ENCODE measurements at places on chromosomes 13 and 19. TPM values are rescaled to one million over a fixed set of nuclear protein-coding genes. Genes with fewer than 3 reads are reported as not detected.

Gene C13orf42
- not detected for total RNA-seq

Gene ARHGAP33
- total RNA-seq: 29.1 TPM

DNA sequence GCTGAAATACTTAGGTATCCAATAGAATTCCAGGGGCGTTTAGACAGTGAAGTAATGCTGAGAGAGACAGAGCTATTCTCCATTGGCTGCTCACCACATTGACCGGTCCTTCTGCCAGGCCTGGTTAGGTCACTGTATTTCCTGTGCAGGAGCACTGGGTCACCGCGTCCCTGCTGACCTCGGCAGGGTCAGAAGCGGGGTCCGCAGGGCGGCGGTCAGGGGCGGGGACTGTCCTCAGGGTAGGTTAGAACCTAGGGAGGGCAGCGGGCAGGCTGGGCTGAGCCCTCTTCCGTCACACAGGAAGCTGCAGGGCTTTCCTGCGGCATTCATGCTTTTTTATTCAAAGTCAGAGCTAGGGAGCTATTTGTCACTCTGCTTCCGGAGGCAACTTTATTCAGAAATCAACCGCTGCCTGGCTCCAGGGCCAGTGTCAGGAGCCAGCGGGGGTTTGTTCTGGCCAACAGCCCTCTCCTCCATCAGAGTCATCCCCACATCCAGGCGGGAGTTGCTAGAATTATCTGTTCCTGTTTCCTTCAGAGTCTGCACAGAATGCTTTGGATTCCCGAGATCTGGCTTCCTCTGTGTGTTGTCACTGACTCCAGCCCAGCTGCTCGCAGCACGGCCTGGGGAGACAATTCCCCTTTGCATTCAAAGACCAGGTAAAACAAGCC, 81.2 kb upstream of the WASF3 start:
- no peaks in the 10 kb centered on the region for H3K27me3 ChIP-seq
- H3K4me1 ChIP-seq: peaks cover 14% of the 10 kb centered on the region
- no peak for DNase-seq
- peak overlapping the region; percentile 66 for H3K27ac ChIP-seq
- no peaks in the 10 kb centered on the region for H3K36me3 ChIP-seq

DNA sequence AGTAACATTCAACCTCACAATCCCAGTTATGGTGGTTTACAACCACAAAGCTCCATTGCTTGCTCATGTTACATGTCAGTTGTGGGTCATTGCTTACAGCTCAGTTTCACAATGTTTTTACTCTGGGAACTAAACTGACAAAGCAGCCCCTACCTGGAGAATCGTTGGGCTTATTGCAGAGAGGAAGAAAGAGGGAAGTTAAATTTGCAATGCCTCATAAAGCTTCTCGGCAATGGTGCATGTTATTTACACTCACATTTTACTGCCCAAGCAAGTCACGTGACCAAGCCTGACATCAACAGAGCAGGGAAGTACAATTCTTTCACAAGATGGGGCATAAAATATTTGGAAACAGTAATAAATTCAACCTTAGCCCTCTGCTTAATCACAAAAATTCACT, 441.6 kb downstream of the TDRD3 start:
- H3K4me3 ChIP-seq: no peak overlapping the region
- H3K27ac ChIP-seq: no peak overlapping the region
- no peak for DNase-seq
- H3K36me3 ChIP-seq: no peaks in the 10 kb centered on the region
- H3K4me1 ChIP-seq: no peaks in the 10 kb centered on the region

DNA sequence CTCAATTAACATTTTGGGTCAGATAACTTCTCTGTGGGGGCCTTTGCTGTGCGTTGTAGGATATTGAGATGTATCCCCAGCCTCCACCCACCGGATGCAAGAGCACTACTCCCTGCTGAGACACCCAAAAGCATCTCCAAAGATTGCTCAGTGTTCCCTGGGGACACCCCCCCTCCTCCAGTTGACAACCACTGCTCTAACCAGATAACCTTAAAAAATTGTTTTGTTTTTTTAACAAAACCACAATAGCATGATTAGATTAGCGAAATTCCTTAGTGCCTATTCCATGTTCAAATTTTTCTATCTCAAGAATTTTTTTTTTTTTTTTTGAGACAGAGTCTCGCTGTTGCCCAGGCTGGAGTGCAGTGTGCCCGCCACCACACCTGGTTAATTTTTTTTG, 2.6 kb upstream of the EPN1 start:
- H3K27ac ChIP-seq: no peak overlapping the region
- no peaks in the 10 kb centered on the region for H3K27me3 ChIP-seq
- no peak for DNase-seq
- H3K4me1 ChIP-seq: peaks cover 24% of the 10 kb centered on the region
- peaks cover 69% of the 10 kb centered on the region for H3K36me3 ChIP-seq

DNA sequence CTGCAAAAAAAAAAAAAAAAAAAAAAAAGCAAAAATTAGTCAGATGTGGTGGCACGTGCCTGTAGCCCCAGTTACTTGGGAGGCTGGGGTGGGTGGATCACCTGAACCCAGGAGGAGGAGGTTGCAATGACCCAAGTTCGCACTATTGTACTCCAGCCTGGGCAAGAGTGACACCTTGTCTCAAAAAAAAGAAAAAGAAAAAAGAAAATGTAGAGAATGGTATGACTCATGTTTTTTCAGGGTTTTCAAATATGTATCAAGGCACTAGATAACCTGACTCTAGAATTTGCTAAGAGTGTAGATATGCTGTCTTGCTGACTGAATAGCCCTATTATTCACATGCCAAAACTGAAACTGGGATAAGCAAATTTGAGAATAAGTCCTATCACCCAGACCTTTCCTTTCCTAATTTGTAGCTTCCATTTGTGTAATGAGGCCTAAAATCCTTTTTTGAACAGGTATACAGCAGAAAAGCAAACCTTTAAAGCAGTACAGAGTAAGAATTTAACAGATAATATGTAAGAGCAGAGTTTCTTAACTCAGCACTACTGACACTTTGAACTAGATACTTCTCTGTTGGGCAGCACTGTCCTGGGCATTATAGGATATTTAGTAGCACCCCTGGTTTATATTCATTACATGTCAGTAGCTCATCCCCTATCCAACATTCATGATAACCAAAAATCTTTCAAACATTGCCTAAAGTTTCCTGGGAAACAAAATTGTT, 108.6 kb downstream of the ELF1 start:
- H3K4me1 ChIP-seq: peaks cover 2% of the 10 kb centered on the region
- no peaks in the 10 kb centered on the region for H3K27me3 ChIP-seq
- H3K4me3 ChIP-seq: no peak overlapping the region
- peaks cover 5% of the 10 kb centered on the region for H3K36me3 ChIP-seq
- no peak for DNase-seq

GRCh38 chr19:49786376-49786820, 19.6 kb downstream of the AP2A1 start:
- no peaks in the 10 kb centered on the region for H3K4me1 ChIP-seq
- H3K36me3 ChIP-seq: peaks cover 61% of the 10 kb centered on the region
- no peaks in the 10 kb centered on the region for H3K27me3 ChIP-seq

GRCh38 chr13:42526276-42526675, 47.7 kb upstream of the TNFSF11 start:
- peaks cover 4% of the 10 kb centered on the region for H3K36me3 ChIP-seq
- no peak for DNase-seq
- no peaks in the 10 kb centered on the region for H3K27me3 ChIP-seq
- no peak overlapping the region for H3K4me3 ChIP-seq

DNA sequence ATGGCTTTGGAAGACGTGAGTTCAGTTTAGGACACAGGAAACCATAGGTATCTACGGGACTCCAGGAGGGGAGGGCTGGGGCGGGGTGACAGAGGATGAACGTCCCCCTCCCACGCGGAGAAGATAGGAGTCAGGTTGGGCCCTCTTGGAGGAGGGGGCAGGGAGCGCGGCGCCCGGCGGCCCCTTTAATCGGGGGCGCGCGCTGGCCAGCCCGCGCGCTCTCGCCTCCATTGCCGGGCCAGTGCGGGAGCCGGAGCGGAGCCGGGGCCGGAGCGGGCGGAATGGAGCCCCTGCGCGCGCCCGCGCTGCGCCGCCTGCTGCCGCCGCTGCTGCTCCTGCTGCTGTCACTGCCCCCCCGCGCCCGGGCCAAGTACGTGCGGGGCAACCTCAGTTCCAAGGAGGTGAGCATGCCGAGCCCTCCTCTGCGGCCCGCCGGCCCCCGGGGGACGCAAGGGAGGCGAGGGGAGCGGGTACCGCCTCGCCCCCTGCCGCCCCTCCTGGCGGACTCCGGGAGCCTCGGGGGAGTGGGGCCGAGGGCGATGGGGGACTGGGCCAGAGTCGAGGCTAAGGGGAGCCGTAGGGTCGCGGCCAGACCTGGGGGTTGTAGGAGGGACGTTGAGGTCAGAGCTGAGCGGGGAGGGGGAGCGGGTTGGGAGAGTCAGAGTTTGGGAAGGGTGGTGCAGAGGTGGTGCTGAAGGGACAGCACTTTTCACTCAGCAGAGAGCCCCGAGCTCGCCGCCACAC, at the start of gene TMEM145:
Gene TMEM145, plus strand, starts transcription at position 214 of the 744 bp plus-strand sequence. Its CDS starts 68 bp downstream, at position 282.
- peak; percentile 26 for DNase-seq
- no peak within 1 kb of the TSS for H3K27ac ChIP-seq
- H3K27me3 ChIP-seq: peaks cover 36% of the 10 kb centered on the region
- H3K4me1 ChIP-seq: peaks cover 10% of the 10 kb centered on the region

- peak overlapping the region; percentile 87 for H3K4me3 ChIP-seq
- H3K27ac ChIP-seq: peak overlapping the region; percentile 90
- H3K4me1 ChIP-seq: peaks cover 26% of the 10 kb centered on the region
- H3K27me3 ChIP-seq: no peaks in the 10 kb centered on the region
Measured at GRCh38 chr19:38852231-38853044, 2.7 kb upstream of the HNRNPL start.

GRCh38 chr13:38697197-38697596, 10.3 kb downstream of the FREM2 start:
- H3K4me1 ChIP-seq: no peaks in the 10 kb centered on the region
- no peak overlapping the region for H3K4me3 ChIP-seq
- H3K36me3 ChIP-seq: no peaks in the 10 kb centered on the region
- no peaks in the 10 kb centered on the region for H3K27me3 ChIP-seq
- DNase-seq: no peak

DNA sequence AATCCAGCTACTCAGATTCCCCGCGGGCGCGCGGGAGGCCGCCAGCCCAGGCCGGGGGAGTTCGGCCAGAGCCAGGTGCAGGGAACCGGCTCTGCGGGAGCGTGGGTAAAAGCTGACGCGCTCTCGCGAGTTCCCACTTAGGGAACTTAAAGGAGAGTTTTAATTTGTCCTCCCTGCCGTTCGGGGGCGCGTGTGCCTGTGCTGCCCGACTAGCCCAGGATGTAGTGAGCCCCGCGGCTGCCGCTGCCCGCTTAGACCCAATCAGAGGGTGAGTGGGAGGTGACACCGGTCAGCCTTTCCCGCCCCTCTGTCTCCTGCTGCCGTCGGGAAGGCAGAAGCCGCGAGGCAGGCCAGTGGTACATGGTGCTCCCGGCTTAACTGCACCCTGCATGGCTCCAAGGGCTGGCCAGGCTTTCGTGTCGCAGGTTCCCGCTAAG, 36.0 kb upstream of the NEK3 start:
- H3K27me3 ChIP-seq: no peaks in the 10 kb centered on the region
- peak; percentile 57 for DNase-seq
- H3K4me3 ChIP-seq: peak overlapping the region; percentile 95
- H3K36me3 ChIP-seq: no peaks in the 10 kb centered on the region
- peaks cover 7% of the 10 kb centered on the region for H3K4me1 ChIP-seq

GRCh38 chr19:308471-309205, 17.4 kb upstream of the PLPP2 start:
- peaks cover 10% of the 10 kb centered on the region for H3K36me3 ChIP-seq
- no peak overlapping the region for H3K27ac ChIP-seq
- H3K27me3 ChIP-seq: no peaks in the 10 kb centered on the region
- H3K4me3 ChIP-seq: no peak overlapping the region
- no peaks in the 10 kb centered on the region for H3K4me1 ChIP-seq
- DNase-seq: no peak

DNA sequence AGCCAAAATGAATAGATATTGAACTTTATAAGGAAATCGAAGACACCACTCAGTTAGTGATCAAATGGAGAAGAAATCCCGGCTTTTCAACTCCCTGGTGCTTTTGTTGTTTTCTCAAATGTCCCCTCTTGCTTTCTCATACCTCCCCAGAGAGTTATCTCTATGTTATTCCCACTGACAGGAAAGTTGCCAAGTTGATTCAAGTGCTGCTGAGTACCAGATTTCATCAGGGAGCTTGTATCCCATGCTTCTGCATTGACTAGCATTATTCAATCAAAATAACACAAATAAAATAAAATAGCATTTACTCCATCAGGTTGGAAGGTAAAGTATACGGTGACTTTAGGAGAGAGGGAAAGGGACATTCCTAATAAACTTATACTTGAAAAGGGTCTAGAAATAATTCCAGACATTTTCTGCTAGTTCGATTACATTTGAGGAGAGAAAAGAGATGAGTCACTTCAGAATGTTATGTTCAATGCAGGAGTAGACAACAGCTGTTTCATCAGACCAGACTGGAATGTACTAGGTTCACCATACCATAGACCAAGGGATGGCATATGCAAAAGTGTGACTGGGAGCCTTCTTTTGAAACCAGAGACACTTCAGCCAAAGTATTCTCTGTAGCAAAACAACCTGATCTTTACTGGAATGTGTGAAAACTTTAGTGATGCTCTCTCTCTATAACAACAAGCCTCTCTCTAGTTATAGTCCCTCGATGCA, 397.8 kb downstream of the FGF14 start:
- no peaks in the 10 kb centered on the region for H3K36me3 ChIP-seq
- no peak overlapping the region for H3K27ac ChIP-seq
- no peaks in the 10 kb centered on the region for H3K27me3 ChIP-seq
- H3K4me3 ChIP-seq: no peak overlapping the region

DNA sequence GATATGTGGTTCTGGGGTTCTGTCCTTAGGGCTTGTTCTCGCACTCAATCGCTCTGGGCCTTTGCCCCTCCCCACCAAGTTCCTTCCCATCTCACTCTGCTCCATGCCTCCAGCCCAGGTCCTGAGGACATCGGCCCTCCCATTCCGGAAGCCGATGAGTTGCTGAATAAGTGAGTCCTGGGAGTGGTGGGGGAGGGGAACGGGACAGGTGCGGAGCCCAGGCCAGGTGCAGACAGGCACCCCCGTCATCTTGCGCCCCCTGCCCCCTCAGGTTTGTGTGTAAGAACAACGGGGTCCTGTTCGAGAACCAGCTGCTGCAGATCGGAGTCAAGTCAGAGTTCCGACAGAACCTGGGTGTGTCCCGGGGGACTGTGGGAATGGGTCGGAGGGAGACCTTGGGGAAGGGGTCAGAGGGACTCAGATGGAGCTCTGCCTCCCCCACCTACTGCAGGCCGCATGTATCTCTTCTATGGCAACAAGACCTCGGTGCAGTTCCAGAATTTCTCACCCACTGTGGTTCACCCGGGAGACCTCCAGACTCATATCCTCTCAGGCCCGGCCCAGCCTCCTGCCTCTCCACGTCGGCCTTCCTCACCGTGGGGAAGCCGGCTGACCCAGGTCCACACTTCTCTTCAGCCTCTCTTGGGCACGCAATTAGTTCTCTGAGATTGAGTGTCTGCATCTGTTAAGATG, 10.1 kb downstream of the FUZ start:
- no peaks in the 10 kb centered on the region for H3K27me3 ChIP-seq
- H3K4me1 ChIP-seq: no peaks in the 10 kb centered on the region
- no peak for DNase-seq
- no peak overlapping the region for H3K27ac ChIP-seq
- H3K36me3 ChIP-seq: peaks cover 45% of the 10 kb centered on the region
- H3K4me3 ChIP-seq: no peak overlapping the region

GRCh38 chr19:1483979-1484428, 5.0 kb upstream of the C19orf25 start:
- no peaks in the 10 kb centered on the region for H3K27me3 ChIP-seq
- no peak overlapping the region for H3K4me3 ChIP-seq
- DNase-seq: no peak
- peaks cover 2% of the 10 kb centered on the region for H3K36me3 ChIP-seq
